ENCODE measurements at places on chromosomes 13 and 19.

- DNase-seq, result no peak
These were observed 52.7 kb downstream of the TRPM4 start for GRCh38 chr19:49210108-49210900.

GRCh38 chr19:2984215-2984528 is 6.8 kb downstream of the TLE6 start:
- DNase-seq, result no peak

DNA sequence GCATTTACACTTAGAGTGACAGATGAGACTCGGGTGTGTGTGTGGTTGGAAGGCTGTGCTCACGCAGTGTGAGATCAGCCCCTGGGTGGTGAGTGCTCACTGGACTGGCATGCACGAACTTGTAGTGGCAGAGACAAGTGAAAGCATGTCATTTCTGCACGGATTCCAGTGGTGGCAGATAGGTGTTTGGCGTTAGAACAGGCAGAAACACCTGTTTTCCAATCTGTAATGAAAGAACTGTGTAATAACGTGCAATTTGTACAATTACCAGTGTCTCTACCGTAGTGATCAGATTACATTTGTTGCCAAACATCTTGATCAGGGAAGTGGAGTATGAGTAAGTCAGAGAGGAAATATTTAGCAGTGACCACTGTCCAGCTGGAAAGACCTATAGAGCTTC is 8.2 kb downstream of the LAMP1 start:
- no peak for DNase-seq

DNA sequence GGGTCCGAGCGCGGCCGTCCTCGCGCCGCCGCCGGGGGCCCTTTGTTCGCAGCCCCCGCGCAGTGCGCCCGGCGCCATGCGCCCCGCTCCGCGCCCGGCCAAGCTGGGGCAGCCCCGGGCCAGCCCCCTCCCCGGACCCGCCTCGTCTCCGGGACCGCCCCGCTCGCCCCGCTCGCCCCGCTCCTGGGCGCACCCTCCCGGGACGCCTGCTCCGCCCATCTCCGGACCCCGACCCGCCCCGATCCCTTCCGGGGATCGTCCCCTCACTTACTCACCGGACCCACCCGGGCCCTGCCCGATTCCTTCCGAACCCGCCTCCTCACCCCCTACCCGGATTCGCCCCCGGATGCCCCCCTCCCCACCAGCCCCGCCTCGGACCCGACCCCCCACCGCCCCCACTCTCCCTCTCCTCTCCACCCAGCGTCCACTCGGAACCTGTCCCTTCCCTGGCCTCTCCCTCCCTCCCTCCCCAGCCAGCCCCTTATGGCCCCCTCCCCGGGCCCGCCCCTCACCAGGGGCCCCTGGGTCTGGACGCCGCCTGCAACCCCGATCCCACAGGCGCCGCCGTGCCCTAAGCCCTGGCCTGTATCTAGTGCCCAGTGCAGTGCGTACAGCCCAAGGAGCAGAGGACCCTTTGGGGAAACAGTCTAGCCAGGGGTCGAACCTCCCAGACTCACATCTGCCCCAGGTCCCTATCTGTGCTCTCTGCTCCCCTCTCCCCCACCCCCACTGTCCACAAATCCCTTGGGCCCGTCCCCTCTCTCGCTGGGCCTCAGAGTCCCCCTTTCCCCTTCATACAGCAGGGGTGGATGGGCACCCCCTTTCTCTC is at the start of gene CPAMD8:
CPAMD8 (minus strand) TSS at position 105 of the 829 bp plus-strand sequence. CDS start 168 bp downstream, outside the sequence.
- DNase-seq, result no peak

DNA sequence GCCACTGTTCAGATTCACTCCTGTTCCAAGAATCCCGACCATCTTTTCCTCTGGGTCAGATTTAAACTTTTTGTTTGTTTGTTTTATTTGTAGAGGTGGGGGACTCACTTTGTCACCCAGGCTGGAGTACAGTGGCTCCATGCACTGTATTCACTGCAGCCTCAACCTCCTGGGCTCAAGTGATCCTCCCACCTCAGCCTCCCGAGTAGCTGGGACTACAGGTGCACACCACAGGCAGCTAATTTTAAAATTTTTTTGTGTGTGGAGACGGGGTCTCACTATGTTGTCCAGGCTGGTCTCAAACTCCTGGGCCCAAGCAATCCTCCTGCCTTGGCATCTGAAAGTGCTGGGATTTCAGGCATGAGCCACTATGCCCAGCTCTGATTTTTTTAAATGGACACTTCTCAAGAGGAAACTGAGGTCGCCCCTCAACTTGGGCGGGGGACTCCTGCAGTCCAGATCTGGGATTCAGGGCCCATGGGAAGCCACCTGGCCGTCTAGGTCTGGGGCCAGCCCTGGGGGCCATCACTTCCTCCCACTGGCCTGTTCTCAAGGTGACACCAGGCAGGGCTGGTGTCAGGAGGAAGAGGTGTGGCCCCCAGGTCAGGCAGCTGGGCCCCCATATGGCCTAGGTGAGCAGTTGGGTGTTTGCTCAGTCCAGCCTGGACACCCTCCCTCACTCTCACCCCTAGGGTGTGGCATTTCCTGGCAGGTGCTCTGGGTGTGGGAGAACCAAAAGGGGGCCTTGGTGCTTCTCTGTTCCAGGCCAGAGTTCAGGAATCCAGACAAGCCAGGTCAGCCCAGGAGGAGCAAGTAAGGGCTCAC is 1.3 kb downstream of the B3GNT3 start:
- no peak for DNase-seq

DNA sequence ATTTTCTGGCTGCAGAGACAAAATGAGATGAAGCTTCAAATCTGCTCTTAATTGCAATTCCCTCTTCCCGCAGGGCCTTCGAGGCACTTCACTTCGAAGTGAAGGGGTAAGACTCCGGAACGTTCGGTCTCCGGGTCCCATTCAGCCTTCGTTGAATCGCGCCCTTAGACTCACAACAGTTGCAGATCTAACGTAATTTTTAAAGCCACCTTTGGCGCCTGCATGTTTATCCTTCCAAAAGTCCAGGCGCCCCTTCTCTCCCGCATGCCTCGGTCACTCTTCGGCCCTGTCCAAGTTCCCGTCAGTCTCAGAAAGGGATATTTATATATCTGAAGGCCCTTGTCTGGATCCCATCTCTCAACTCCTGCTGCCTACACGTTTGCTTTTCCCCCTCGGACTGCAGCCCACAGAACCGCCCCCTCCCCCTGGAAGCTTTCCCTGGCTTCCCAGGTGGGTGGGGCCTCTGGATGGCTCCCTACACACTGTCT is 915 bp upstream of the KCTD12 start:
- DNase-seq, result no peak

DNA sequence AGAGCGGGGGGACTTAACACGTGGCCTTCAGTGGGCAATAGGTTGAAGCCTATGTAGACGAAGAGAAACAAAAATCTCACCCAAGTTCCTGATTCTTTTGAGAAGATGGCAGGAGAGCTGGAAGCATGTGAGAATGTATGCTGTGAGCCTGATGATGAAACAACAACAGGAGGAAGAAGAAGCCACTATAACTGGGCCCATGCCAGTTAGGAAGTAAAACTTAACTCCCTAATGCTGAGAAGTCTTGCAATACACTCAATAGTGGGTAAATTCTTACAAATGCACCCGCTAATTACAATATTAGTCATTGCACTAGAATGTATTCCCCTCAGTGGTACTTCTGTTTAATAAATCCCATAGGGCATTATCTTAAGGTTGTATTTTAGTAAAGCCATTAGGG is 9.1 kb downstream of the PCDH17 start:
- DNase-seq, result no peak

DNA sequence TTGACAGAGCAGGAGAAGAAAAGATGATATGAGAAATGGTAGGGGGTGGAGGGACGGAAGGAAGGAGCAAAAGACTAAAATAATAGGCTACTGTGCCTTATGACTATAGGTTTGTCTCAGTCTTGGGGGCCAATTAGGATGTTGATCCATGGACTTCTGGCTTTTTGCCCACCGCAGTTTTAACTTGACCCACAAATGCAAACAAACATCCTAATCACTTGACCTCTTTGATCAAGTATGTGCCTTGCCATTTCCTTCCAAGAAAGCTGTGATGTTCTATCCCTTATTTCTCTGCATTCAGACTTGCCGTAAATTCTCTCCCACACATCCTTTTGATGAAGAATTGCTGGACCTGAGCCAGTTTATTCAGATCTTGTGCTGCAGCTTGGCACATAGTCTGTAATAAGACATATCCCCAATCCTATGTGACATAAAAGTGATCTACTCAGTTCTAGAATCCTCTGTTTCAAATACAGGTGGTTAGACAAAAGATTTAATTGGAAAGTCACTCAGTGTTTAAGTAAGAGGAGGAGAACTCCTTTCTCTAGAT is 62.8 kb downstream of the TPT1 start:
- no peak for DNase-seq

GRCh38 chr13:64723724-64724123 is 2506.4 kb downstream of the PCDH9 start:
- no peak for DNase-seq

Measured in omental fat pad (tissue), 4 donors.